ENCODE measurements at places on chromosomes 2 and 18.

GRCh38 chr18:62614494-62614893 is 91.7 kb downstream of the ZCCHC2 start:
- DNase-seq: no peak

DNA sequence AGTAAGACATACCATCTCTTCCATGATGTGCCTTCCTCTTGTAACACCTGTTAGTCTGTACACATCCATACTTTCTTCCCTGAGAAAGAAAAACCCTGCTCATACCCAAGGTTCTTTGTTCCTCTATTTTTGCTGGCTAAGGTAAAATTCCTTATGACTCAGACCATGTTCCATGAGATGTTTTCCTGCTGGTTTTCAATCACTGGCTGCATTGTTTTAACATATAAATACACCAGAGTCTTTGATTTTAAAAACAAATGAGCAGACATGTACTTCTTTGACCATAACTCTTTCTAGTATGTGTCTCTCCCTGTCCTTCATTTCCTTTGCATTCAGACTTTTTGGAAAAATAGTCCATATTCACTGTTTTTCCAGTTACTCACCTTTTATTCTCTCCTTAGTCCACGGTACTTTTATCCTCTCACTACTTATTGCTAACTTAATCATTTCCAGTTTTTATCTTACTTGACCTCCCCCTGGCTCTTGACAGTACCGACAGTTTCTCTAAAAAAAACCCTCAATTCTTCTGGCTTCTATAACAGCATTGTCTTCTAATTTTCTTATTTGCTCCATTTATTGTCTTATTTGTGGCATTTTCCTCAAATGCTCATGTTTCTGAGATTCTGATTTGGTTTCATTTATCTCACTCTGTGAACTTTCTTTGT is 4.3 kb downstream of the VAPA start:
- no peak for DNase-seq

GRCh38 chr2:235594041-235594440 is 100.2 kb downstream of the AGAP1 start:
- no peak for DNase-seq

DNA sequence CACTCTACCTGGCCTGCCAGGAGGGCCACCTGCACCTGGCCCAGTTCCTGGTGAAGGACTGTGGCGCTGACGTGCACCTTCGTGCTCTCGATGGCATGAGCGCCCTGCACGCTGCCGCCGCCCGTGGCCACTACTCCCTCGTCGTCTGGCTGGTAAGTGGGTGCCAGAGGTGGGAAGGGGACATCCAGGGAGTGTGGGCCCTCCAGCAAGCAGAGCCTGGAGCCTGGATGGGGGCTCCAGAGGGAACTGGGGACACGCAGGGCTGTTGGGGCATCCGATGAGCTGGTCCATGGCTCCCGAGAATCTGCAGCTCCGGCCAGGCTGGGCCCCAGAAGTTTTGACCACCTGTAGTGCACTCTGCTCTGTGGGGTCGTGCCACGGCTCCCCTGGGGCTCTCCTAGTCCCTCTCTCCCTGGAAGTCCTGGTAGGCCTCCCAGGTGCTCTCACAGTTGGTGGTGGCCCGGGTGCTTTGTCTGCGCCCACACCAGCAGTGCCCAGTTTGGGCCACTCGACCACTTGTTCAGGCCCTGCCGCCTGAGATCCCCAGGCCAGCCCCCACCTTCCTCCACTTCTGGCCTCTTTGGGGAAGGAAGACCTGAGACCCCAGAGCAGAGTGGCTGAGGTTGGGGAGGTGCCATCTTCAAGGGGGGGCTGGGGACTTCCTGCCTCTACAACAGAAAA is 4.7 kb downstream of the ESPNL start:
- DNase-seq: no peak

DNA sequence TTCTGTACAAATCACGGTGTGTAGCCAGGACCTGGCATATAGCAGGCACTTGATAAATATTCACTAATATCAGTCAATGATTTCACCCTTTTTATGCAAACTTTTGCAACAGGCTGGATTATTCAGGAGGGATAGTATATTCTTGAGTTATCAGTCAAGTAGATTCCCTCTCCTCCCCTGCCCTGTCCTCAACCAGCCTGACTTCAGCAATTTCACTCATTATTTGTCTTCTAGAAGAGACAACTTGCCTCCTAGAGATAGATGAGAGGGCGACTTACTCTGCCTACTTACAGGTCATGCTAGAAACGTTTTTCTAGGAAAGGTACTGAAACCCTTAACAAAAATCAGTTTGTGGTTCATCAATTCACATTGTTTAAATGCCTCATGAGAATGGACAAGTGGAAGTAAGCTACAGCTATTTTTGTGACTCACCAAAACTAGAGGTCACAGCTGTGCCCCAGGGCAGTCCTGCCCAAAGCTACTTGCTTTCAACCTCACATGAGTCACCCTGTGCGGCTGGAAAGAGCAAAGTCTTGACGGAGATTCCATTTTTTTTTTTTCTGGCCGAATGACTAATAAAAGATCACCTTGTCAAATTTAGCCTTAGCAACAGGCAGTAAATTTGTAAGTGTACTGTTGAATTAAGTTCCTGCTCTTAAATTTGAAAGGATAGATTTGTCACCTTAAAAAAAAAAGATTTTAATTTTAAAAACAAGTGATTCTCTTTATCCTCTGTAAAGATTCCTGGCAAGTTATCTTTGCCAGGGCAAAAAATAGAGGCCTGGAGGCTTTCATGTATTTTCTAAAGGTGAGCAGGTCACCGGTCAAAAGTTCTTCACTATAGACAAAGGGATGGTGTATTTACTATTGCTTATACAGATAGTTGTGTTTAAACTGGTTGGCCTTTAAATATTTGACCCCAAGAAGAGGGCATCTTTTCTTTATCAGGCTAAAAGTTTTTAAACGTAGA is 109.0 kb upstream of the SLC35G4 start:
- DNase-seq: no peak

GRCh38 chr2:224793946-224794345 is 77.8 kb upstream of the CCDC195 start:
- DNase-seq: no peak

DNA sequence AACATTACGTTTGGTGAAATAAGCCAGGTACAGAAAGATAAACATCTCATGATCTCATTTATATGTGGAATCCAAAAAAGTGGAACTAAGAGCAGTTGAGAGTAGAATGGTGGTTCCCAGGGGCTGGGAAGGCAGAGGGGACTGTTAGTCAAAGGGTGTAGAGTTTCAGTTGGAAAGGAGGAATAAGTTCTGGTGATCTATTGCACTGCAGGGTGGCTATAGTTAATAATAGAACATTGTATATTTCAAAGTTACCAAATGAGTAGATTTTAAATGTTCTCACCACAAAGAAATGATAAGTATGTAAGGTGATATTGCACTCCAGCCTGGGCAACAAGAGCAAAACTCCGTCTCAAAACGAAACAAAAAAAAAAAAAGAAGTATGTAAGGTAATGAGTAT is 260.1 kb upstream of the RAB6C start:
- DNase-seq: no peak

GRCh38 chr2:111118981-111119821 is 1.5 kb upstream of the BCL2L11 start:
- peak; percentile 18 for DNase-seq

GRCh38 chr18:50602466-50602865 is 42.6 kb downstream of the MAPK4 start:
- no peak for DNase-seq

- DNase-seq: no peak
Observed at GRCh38 chr2:107525406-107525805, 301.3 kb upstream of the RGPD4 start.

DNA sequence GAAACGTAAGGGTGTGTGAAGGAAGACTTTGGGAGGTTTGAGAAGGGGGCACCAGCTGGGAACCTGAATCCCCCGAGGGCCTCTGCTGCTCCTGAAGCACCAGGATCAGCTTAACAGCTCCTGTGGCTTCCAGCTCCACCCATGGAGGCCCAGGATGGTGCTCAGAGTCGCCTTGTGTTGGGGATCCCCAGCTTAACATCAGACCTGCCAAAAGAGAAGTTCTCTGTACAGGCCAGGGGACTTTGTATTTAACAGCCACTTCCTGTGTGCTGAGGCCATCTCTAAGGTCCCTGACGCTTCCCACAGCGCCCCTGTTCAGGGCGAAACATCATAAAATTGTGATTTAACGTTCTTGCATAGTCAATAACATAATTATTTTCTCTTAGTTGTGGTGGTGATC is 77.5 kb downstream of the NCK2 start:
- no peak for DNase-seq

GRCh38 chr2:72676341-72677025 is 149.3 kb downstream of the EXOC6B start:
- no peak for DNase-seq

- no peak for DNase-seq
Observed at GRCh38 chr2:120262150-120262549, 9.5 kb downstream of the RALB start.

GRCh38 chr2:178115271-178115670 is 3.0 kb downstream of the RBM45 start:
- no peak for DNase-seq

- DNase-seq: no peak
Observed at GRCh38 chr2:147182260-147182659, 662.6 kb upstream of the ACVR2A start.

DNA sequence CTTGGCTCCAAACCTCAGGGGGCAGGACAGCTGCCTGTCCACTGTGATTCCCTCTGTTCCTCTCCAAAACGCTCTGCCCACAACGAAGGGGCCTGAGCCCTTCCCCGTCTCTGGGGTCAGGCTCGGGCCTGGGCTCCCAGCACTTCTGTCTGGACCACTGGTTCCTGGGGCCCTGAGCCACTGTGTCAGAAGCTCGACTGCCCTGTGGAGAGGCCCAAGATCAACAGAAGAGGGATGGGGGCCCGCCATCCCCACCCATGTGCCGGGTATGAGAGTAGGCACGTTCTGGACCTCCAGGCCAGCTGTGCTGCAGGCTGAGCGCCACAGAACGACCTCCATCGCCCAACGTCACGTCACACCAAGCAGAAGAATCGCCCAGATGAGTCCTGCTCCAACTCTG is 119.9 kb upstream of the HS6ST1 start:
- no peak for DNase-seq

DNA sequence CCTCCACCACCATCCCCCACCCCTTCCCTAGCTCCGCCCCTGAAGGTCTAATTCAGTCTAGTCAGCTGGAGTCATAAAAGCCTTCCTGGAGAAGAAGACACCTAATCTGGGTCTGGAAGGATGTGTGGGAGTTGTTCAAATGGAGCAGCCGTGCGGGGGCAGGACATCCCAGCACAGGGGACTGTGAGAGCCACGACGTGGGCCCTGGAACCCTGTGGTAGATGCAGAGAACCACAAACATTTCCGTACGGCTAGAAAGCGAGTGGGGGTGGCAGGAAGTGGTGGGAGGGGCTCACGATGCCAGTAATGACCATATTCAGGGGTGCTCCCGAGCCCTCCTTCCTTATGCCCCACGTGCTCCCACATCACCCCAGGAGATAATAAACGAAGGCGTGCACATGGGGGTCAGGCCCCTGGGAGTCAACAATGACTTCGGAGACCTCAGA is 20.9 kb upstream of the COL6A3 start:
- peak; percentile 74 for DNase-seq

- no peak for DNase-seq
Observed at GRCh38 chr2:27130396-27130795, 4.0 kb downstream of the PREB start.

DNA sequence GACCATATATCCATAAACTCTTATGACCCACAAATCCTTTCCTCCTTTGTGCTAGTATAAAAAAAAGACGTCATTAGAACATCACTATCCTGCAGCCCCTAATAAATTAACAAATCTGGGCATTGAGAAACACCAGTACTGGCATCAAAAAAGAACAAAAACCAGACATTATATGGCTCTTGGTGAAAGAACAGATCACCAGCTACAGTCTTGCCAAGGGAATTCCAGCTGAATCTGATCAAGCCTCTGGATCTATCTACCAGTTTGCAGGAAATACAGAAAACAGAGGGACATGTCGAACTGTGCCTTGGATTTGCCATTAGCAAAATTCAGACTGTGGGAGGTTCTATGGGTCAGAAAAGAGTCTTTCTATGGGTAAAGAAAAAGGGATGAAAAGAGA is 93.7 kb upstream of the DDX18 start:
- no peak for DNase-seq

DNA sequence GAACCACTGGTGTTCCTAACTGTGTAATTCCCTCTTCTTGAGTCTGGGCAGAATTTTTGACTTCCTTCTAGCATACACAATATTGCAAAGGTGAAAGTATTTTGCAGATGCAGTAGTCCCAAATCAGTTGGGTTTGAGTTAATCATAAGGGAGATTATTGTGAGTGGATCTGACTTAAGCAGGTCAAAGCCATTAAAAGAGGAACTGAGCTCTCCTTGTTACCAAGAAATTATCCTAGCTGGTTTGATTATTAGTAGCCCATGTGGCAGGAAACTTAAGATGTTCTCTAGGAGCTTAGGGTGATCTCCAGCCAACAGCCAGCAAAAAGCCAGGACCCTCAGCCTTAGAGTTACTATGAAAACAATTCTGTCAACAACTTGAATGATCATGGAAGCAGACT is 221.8 kb downstream of the RPIA start:
- DNase-seq: no peak

DNA sequence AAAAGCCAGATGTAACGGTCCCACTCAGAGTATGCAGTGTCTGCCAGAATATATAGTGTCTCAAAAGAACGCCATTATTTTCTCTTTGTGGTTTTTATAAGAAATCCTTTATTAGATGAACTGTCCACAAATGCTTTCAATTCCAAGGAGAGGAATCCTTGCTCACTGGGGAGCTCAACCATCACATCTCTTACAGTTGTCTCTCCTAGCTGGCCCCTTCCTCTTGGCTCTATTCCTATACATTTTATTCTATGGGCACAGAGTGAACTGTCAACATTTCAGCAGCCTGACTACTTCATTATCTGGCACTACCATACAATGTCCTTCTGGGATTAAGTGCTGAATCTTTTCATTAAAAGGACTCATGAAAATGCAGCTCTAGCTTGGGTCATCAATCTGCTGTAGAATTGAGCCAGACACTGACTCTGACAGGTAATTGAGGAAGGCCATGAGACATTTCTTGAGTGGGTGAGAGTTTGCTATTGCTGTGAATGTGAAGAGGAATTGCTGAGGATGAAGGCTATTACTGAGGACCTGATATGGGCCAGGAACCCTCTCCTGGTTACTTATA is 96.5 kb upstream of the THOC1 start:
- DNase-seq: no peak

GRCh38 chr18:64210401-64210949 is 61.6 kb upstream of the LINC00305 start:
- DNase-seq: no peak

GRCh38 chr2:27086724-27087593 is at the start of gene KHK:
KHK (plus strand) TSS chr2:27086772; CDS start chr2:27087260, 488 bp downstream.
- DNase-seq: no peak

DNA sequence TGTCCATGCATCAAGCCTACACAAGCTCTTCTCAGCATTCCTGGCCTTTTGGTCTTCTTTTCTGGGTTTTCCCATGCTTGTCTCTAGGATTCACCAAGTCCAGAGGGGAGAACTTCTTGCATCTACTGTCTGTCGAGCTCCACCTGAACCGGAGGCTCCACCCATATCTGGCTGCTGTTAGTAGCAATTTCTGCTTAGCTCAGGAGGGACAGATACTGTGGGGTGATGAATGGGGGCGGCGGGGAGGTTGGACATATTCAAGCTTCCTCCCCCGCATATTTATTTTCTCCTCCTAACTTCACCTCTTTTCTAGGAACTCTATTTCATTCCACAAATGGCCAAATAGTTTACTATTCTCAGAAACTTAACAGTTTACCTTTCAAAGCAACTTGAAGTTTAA is 163.5 kb downstream of the PTH2R start:
- DNase-seq: no peak
